Osteoblast (primary cell): ENCODE measurements at places on chromosomes 12 and 14.

GRCh38 chr14:23326491-23327332 lies 5.5 kb downstream of the PABPN1 start:
- DNase-seq = no peak

DNA sequence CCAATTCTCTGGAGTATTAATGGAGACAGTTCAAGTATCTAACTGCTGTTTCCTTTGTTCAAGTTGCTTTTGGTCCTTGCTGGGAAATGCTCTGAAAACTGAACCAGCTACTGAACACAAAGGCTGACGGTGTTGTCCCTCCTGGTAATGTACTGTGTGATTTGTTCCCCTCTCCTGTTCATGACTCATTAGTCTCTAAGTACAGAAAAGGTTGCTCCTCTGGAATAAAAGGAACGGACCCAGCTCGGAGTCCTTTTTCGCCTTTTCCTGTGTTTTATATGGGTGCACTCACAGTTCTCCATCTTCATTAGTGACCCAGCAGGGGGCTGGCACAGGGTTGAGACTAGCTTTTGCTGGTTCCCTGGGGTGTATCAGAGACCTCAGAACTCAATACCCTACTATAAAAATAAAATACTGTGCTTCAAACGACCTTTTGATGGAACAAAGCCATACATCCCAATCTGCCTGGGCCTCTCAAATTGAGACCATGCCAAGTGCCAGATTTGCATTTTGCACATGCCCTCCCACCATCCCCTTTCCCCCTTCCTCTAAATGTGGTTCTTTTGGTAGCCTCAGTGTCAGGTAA lies 269.7 kb downstream of the RAD51B start:
- no peak for DNase-seq

- peak; percentile 62 for DNase-seq
Observed at GRCh38 chr12:94873734-94874517, 129.6 kb downstream of the NDUFA12 start.

DNA sequence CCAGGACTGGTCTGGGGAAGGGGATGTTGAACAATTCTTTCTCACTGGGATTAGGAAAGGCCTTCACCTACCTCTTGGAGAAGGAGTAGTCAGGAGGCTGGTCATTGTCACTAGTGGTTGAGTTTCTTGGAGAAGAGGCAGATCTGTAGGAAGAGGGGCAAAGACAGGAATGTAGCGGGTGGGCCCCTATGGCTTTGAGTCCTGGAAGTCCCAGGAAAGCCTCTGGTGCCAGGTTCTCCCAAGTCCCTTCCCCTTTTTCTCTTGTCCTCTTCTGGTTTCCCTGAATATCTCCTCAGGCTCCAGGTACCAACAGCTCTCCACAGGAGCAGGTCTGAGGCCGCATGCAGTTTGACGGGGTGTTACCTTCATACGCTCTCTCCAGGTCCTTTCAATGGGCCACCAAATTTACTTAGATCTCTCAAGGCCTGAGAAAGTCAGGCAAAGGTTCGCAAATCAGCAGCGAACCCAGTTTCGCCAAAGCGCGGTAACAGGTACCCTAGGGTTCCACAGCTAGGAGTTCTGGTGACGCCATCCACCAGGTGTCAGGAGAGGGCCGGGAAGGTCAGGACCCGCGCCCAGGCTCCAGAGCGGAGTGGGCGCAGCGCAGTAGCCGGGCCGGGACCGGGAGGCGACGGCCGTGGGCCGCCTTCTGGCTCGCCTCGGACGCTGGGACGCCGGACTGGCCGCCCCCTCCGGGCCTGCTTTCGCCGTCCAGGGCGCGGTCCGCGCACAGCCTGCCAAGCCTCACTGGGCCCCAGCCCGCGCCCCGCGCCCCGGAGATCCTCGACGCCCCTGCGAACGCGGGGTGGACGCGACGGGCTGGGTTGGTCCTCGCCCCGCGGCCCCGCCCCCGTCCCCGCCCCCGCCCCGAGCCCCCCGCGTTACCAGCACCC lies 795 bp downstream of the SMAGP start:
- DNase-seq = peak; percentile 85

GRCh38 chr12:56634837-56635791 lies 5.0 kb upstream of the BAZ2A start:
- peak; percentile 98 for DNase-seq

- no peak for DNase-seq
Observed at GRCh38 chr14:71004481-71004880, 97.2 kb downstream of the PCNX1 start.

DNA sequence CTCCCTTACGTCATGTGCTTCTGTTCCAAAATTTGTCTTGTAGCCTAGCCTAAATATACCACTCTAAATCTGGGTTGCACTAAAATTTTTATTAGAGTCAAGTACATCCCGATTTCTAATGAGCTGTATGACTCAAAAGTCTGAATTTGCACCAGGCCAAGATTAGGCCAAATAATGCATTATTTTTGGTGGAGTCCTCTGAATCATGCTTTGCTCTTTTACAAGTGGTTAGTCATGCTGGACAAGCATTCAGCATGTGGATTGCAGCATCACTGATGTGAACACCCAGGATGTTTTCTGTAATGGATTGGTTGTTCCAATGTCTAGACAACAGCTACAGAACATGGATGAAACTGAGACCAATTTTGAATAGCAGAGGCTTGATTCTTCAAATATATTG lies 23.7 kb downstream of the HEBP1 start:
- DNase-seq = peak; percentile 65

- no peak for DNase-seq
Observed at GRCh38 chr14:84959851-84960520, 570.0 kb upstream of the FLRT2 start.

DNA sequence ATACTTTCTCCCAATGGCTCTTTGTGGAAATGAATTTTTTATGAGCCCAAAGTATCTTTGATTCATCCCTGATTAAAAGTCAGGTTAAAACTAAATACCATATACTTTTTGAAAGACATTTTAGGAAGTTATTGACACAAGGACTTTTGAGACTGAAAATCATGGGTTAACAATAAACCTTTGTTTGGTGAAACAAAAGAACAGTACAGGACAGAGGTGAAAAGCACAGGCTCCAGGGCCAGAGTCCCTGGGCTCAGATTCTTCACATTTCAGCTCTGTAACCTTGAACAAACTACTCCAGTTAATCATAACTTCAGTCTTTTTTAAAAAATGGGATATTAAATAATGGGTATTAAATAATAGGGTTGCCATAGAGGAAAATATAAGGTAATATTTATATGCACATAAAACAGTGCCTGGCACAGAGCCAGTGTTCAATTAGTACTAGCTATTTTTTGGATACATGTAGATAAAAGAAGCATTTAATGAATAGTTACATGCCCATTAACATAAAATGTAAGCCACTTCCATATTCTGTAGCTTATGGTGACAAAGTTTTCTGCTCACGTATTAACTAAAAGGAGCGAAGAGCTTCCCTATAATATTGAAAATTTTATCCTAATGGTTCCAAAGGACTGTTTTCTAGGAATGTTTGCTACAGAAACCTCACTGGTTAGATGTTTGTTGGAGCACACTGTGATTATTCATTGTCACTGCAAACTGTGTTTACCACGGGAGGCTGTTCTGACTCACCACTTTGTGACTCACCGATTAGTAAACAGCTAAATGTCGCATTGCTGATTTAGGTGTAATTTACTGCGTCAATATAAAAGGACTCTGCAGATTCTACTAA lies 255.4 kb downstream of the DAD1 start:
- DNase-seq = peak; percentile 49

DNA sequence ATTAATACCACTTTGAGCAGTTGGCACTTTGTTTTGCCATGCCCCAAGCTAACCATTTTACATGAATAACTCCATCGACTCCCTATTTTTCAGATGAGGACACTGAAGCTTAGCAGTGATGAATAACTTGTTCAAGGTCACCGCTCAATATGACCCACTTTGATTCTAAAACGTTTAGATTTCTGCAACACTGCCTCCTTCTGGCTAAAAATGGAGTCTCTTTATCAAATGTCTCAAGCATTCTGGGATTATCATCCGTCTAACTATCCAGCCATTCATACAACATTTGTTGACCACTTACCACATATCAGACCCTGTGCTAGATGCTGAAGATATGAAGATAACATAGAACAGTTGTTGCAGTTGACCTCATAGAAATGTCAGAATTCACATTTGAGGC lies 298.0 kb downstream of the PPFIA2 start:
- DNase-seq = no peak

- DNase-seq = no peak
Observed at GRCh38 chr14:68124050-68124449, 304.5 kb downstream of the RAD51B start.

DNA sequence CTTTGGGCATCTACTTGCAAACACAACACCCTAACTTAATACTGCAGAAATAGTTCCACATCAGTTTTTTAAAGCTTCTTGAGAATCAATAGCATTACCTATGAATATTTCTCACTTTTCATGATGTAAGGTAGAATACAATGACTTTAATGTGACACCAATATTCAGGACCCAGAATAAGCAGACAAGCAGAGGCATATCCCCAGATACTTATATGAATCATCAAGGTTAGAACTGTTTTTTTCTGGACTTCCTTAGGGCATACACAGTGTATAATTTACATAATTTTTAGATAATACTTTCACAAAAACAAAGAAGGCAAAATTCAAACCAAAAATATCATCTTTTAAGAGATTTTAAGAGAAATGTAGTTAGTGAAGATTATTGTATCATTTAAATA lies 885.8 kb downstream of the FSCB start:
- no peak for DNase-seq

DNA sequence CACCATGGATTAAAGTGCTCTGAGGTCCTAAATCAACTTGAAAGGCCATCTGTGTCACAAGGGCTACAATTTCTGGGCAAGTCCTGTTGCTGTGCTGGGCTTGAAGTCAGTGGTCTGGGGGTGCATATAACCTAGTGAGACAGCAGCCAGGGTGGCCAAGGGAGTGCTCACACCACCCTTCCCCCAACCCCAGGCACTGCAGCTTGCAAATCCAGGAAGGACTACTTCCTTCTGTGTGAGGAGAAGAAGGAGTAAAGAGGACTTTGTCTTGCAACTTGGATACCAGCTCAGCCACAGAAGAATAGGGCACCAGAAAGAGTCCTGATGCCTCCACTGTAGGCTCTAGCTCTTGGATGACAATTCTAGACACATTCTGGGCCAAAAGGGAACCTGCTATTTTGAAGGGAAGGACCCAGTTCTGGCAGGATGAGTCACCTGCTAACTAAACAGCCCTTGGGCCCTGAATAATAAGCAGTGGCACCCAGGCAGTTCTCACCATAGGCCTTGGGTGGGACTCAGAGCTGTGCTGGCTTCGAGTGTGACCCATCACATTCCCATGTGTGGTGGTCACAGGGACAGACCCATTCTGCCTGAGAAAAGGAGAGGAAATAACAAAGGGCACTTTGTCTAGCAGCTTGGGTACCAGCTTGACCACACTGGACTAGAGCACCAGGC lies 32.6 kb upstream of the DHRS7 start:
- no peak for DNase-seq

DNA sequence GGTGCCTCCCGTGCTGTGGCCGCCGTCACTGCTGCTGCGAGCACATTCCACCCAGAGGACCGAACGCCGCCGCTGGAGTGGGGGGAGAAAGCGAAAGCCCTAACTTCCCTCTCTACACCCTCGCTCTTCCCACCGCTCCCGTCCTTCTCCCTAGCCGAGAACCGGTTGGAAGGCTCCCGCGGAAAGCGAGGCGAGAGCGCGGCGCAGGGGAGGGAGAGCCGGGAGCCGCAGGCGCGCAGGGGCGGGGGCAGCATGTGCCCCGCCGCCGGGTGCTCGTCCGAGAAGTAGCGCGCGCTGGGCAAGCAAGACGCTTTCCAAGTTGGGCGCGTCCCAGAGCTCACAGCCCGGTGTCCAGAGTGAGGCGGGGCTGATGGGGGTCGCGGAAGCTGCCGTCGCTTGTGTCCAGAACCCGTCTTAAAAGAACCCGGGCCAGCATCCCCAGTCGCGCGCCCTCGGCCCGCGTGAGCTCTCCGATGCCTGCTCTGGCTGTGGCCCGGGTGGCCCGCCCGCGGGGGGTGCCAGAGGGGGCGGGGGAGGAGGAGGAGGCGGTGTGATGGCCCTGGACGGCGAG lies at the start of gene TRHDE:
Gene TRHDE (plus strand): TSS at position 280 of the 571 bp plus-strand sequence. CDS start 274 bp downstream, at position 554.
- DNase-seq = peak; percentile 82

DNA sequence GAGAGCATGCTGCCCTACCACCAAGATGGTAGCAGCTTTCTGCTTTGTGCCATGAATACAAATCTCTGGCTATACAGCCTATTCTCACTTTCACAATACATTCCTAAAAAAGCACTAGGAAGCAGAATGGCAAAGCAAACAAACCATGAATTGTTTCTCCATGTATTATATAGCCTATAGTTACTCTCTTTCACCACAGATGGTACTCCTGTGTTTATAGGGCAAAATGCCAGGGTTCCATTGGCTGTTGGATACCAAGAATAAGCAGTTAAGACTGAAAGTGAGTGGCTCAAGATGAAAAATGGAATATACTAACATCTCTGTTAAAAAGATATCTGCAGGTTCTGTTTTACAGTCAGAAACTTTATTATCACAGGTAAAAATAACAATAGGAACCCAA lies 11.1 kb downstream of the ARF3 start:
- DNase-seq = no peak

GRCh38 chr12:71942703-71943102 lies 4.1 kb downstream of the TPH2 start:
- no peak for DNase-seq

GRCh38 chr14:91835920-91836843 lies 31.2 kb downstream of the TC2N start:
- peak; percentile 54 for DNase-seq

DNA sequence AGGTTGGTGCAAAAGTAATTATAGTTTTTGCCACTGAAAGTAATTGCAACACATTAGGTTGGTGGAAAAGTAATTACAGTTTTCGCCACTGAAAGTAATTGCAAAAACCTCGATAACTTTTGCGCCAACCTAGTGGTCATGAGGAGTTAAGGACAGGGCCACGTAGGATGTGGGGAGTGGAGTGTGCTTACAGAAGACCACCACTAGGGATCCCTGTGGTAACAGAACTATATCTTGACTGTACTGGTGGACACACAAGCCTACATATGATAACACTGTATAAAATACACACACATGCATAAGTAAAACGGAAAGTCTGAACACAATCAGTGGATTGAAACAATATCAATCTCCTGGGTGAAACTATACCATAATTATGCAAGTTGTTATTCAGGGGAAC lies 187.4 kb upstream of the ABCD2 start:
- DNase-seq = no peak

GRCh38 chr12:46459111-46459510 lies 86.5 kb upstream of the SLC38A2 start:
- DNase-seq = peak; percentile 42

GRCh38 chr12:24025153-24025798 lies 75.8 kb upstream of the SOX5 start:
- no peak for DNase-seq

DNA sequence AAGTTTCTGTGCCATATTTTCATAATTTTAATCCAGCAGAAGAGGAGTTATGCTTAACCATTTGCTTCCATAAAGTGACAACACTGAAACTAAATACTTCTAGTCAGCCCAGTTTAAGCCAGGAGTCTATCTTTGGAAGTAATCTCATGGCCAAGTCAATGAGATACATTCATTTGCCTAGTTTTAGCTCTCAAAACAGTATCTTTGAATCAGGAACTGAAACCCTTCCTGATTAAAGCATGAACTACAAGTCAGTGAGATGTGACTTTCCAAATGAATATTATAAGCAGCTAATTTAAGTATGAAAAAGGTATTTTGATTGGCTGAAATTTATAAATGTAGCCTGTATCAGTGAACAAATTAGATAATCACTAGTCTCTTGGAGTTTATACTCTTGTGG lies 491.5 kb downstream of the SLC6A15 start:
- DNase-seq = no peak
